ENCODE measurements at places on chromosomes 12 and 14.

- ATAC-seq, result no peak
Observed at GRCh38 chr14:38079268-38079667, 128.4 kb upstream of the SSTR1 start.

GRCh38 chr14:104110491-104111209 lies 25.1 kb downstream of the ASPG start:
- ATAC-seq, result no peak

DNA sequence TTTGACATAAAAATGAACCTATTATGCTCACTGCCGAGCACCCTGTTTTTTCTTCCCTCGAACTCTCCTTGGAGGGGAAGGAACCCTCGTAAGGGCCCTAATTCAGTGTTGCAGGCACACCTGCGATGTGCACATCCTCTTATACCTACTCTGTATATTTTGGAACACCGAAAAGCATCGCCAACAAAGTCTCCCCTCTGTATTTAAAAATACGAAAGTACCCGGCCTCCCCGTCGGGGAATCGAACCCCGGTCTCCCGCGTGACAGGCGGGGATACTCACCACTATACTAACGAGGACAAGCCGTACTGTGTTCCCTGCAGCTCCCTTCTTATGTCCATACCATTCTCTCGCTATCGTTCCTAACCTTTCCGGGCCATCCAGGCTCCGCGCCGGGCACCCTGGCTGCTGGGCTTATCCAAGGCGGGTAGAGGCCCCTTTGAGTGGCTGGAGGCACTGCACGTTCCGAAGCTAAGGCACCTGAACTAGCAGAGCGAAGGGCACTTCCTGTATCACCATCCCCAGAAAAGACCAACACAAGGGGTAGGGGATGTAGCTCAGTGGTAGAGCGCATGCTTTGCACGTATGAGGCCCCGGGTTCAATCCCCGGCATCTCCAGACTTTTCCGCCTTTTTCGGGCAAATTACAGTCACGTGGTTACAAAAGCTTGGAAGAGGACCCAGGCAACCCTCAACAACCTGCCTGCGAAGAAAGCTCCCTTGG lies 25.1 kb upstream of the UBC start:
- peak; percentile 88 for ATAC-seq

- ATAC-seq, result no peak
Observed at GRCh38 chr14:72736308-72736707, 157.6 kb downstream of the DPF3 start.

- ATAC-seq, result no peak
Observed at GRCh38 chr12:7638064-7638759, 27.5 kb downstream of the APOBEC1 start.

- no peak for ATAC-seq
Observed at GRCh38 chr14:54498095-54498531, 9.3 kb upstream of the GMFB start.

DNA sequence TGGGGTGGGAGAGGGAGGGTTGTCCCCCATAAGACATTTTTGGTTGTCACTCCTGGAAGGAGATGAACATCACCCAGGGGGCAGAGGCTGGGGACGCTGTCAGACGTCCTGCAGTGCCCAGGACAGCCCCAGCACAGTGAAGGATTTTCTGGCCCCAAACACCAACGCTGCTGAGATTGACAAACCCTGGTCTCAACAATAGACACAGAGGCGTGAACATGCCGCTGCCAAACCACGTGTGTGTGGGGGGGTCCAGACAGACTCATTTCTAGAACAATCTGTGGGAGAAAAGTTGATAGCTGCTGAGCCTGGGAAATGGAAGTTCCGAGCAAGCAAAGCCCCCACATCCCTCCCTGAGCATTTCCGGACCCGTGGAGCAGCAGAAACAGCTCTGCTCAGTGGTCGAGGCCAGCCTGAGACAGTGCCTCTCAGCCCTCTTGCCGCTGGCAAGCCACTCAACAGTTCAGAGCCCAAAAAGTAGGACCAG lies 43.8 kb upstream of the CLMN start:
- ATAC-seq, result no peak

- ATAC-seq, result no peak
Observed at GRCh38 chr12:127038761-127039160, 1228.2 kb upstream of the TMEM132C start.

DNA sequence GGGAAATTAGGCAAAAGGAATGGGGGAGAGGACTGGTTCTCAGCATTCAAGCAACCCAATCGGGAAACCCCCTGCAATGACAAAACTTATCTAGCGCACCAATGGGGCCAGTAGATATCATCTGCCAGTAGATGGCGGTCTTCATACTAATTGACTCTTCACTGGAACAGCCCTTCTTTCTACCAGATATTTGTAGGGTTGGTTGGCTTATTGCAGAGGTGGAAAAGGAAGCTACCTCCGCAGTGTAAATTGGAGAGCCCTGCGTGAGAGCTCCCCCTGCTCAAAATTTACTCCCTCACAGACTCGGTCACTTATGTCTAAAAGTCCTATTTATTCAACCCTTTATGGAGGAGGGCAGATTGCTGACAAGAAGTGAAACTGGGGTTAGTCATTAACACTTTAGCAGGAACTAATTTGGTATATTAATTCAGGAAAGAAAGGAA lies 166.1 kb upstream of the CCND2 start:
- ATAC-seq, result peak; percentile 98

DNA sequence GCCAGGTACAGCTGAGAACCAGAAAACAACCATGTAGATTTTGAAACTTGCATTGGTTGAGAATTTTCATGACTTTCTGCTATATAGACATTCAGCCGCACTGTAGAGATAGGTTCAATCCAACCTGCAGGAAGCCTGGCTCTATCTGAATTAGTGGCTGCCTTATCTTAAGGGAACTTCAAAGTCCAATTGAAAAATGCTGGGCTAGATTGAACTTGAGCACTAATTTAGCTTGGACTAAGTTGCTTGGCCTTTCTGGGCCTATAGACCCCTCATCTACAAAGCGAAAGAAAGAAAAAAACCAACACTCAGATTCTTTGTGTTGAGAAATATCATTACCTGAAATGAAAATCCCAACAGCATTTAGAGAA lies 332.4 kb downstream of the NUAK1 start:
- ATAC-seq, result no peak

GRCh38 chr12:105040476-105040875 lies 43.8 kb downstream of the ALDH1L2 start:
- no peak for ATAC-seq

DNA sequence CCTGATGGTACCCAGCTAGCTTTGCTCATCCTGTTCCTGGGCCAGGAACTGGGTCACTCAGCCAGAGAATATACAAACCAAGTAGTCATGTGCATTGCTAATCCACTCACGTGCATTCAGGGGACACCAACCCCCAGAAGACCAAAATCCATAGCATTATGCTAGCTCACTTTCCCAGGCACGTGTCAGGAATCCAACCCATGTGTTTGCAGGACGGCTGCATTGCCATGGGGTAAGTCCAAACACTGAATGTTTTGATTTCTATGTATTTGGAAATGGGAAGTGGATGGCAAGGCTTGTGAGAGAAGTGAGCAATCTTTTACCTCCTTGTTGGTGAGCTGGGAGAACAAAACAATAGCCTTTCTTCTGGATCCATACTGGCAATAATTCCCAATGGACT lies 87.1 kb upstream of the FOXN3 start:
- ATAC-seq, result no peak

- no peak for ATAC-seq
Observed at GRCh38 chr12:124601706-124602105, 34.3 kb upstream of the NCOR2 start.

Measured in stimulated activated memory B cell treated with anti-CD40 and anti-IgM and Interleukin-4, amounts not matched to agents 10 μg/mL and 1 μg/mL and 100 μg/mL, for 72 hours (primary cell).